ENCODE measurements at places on chromosomes 11 and 22.

- no peak for DNase-seq
Measured at GRCh38 chr11:59261150-59261549, 48.4 kb upstream of the MPEG1 start.

GRCh38 chr11:9936754-9937153, 272.9 kb downstream of the SWAP70 start:
- no peak for DNase-seq

DNA sequence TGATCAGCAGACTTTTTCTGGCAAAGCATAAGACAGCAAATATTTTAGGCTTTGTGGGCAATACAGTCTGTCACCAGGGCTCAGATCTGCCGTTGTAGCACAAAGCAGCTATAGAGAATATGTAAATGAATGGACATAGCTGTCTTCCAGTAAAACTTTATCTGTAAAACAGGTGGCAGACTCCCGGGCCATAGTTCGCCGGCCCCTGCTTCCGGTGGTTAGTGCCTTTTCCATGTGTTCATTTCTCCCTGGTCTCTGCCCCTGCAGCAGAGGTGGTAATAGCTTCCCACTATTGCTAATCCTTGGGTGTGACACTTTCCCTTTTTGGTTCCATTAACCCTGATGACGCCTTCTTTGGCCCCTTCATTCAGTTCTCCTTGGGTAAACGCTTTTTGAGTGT, 93.7 kb upstream of the LDLRAD3 start:
- no peak for DNase-seq

GRCh38 chr11:60946601-60947264, 5.2 kb downstream of the SLC15A3 start:
- DNase-seq: no peak

DNA sequence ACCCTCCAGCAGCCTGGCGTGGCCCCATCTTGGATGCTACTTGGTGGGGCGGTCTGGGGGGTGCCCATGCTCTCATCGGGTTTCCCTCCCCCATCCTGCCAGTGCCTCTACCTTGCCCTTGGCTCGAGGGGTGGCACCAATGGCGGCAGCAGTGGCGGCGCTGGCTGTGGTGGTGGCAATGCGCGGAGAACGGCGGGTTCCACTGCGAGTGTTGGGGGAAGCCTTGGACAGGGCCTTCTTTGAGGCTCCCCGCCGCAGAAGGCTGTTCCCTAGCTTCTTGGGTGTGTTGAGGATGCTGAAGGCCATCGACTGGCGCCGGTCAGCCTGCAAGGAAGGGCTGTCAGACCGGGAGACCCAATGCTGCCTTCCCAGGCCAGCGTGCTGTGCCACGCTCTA, 5.1 kb downstream of the IL18BP start:
- DNase-seq: no peak

- DNase-seq: peak; percentile 29
Measured at GRCh38 chr22:35102663-35103062, 36.7 kb downstream of the ISX start.

DNA sequence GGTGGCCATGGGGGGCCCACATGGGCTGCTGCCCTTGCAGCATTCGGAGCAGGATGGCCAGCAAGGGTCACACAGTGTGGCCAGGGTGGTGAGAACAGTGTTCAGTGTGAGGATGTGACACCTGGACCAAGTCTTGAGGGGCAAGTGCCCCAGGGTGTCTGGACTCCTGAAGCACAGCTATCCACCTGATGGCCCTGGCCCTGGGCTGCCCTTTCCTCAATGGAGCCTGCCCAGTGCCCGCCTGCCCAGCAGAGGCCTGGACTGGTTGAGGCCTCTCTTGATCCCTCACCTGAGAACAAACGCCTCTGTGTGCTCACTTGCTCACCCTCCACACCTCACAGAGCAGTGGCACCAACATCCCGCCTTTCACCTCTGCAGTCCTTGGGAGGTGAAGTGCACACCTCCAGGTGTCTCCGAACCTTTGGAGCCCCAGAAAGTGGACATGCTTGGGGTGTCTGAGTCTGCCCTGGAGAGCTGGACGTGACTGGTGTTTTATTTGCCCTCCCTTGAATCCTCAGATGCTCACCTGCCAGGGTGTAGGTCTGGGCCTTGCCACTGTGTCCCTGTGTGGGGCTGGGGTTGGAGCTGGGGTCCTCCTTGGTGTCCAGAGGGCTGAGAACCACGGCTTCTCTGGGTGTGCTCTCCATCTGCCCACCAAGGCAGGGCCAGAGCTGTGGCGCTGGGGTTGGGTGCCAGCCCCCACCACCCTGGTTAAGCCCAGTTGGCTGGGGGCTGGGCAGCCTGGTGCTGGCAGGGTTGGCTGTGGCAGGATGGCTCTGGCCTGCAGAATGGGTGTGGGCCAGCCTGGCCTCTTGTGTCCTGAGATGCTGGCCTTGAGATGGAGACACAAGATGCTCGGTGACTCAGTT, 3.8 kb upstream of the MUC2 start:
- DNase-seq: no peak

DNA sequence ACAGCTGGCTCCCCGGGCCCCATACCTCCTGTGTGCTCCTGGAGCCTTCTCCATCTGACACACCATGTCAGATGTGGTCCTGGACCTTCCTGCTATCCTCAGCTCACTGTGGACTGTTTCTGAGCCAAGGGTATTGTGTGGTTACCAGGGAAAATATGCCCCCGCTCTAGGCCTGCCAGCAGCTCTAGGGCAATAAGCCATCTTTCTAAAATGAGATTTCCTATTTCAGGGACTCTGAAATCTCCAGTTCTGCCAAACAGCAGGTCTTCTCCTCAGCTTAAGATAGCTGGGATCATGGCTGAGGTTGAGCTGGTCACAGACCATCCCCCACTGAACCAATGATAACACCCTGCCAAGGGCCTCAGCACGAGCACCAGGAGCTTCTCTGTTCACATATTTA, 227.6 kb downstream of the ST3GAL4 start:
- DNase-seq: no peak

- no peak for DNase-seq
Measured at GRCh38 chr11:130171534-130171933, 12.0 kb downstream of the ST14 start.

GRCh38 chr11:76610871-76611475, 59.6 kb downstream of the LRRC32 start:
- no peak for DNase-seq

DNA sequence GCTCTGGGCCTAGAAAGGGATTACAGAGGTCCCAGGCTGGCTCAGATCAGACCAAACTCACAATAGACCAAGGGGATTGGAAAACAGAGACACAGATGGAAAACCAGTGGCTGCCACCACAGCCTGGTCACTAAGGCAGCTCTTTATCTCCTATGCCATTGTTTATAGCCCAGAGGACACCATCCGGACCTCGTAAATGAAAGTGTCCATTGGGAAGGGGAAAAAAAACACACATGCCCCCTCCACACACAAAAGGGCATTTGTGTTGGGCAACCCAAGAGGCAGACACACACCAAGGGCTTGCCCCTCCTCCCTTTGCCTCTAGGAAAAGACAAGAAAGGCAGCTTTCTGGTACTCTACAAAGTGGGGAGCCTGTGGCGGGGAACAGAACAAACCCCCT, 85.9 kb downstream of the GAB2 start:
- DNase-seq: no peak

DNA sequence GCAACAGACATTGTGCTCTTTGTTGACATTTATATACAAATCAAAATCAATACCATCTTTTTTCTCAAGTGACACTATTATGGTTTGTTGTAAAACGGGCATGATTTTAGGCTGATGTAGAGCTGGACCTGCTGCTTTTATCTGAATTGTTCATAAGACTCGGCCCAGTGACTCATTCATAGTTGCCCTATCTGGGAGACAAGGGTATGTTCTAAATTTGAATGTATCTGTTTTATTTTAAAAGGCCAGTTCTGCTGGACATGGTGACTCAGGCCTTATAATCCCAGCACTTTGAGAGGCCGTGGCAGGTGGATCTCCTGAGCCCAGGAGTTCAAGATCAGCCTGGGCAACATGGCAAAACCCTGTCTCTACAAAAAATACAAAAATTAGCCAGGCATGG, 39.3 kb downstream of the CEP295 start:
- DNase-seq: no peak

DNA sequence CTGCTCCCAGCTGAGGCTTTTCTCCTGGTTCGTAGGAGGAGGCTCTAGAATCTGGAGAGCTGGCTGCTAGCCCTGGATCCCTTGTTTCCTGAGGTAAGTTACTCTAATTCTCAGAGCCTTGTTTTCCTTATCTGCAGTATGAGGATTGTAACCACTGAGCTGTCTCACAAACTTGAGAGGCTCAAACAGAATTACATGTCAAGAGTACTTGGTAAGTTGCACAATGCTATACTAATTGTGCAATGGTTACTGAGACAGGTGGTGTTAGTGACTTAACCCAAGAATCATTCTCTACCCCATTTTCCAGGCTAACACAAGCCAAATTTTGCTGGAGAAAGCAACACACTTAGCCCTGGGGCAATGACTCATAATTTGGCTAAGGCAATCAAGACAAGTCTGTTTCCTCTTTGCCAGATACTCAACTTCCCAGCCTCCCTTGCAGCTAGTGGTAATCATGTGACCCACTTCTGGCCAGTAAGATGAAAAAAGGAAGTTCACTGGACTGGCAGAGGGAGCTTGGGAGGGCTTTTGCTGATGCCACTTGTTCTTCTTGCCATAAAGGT, 348.0 kb downstream of the TENM4 start:
- peak; percentile 41 for DNase-seq

- no peak for DNase-seq
Measured at GRCh38 chr11:64998141-64998540, 1.4 kb upstream of the BATF2 start.

- no peak for DNase-seq
Measured at GRCh38 chr11:109043315-109043714, 378.4 kb downstream of the DDX10 start.

DNA sequence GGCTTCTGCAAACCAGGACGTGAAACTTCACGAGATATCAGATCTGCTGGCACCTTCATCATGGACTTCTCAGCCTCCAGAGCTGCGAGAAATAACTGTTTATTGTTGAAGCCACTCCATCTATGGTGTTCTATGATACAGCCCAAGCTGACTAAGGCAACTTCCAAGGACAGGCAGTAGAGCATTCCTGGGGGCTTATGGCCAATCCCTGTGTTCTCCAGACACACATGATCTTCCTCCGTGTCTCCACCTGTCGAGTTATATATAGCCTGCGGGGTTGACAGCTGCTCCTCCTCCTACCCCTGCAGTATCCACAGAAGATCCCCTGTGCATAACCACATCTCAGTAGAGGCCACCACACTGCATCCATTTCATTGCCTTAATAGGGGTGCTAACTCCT, 11.0 kb downstream of the TP53AIP1 start:
- DNase-seq: no peak

GRCh38 chr11:63564056-63564774, 1.0 kb upstream of the PLAAT2 start:
- DNase-seq: peak; percentile 51

DNA sequence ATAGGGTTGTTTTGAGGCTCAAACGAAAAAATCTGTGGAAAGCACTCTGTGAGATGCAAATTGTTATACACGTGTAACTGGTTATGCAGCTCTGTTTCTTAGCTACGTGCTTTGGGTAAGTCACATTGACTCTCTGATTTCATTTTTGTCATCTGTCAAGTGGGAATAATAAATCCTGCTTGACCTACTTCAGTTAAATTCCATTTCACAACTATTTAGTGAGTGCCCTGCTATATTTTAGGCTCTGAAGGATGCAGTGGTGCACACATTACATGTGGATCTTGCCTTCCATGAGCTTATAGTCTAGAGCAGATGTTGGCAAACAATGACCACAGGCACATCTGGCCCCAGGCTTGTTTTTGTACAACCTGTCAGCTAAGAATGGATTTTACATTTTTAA, 133.6 kb upstream of the PLET1 start:
- DNase-seq: no peak

DNA sequence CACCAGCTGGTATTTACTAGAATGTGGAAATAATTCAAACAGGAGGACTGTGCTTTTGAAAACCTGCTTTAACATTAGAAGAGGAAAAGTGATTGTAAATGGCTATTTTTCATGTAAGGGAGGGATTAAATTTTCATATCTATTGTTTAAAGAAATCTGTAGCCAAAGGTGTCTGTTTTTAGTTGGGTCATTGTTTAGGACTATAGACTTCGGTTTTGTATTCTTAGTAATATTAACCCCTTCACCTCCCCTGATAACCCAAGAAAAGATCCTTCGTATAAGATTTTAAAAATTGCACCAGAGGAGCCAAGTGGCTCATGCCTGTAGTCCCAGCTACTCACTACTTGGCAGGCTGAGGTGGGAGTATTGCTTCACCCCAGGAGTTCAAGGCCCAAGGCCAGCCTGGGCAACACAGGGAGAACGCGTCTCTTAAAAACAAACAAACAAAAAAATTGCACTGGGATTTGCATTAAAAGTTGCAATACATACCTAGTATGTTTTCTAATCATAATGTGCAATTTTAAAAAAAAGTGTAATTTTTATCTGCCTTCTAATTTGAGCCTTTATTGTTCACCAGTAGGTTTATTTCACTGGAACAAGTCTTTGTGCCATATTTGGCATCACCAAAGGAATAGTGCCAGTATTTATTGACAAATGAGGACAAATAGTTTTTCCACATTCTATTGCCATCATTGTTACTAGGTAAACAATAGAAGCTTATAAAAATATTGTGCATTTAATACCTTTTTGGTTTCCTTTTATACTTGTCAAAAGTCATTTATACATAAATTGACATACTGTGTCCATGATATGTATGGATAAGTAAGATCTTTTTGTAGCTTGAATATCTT, 34.3 kb downstream of the MTMR3 start:
- no peak for DNase-seq

DNA sequence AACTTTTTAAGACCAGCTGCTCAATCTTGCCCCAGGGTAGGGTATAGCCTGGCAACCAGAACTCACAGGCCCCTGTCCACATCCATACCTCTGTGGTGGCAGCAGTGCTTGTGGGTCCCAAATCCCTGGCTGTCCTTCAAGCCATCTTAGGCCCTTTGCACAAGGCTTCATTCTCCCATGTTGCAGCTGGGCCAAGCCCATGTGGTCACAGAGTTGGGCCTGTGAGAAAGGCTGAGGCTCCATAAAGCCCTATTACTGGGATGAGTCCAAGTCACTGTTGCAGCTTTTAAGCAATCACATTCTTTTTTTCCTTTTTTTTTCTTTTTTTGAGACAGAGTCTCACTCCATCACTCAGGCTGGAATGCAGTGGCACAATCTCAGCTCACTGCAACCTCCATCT, 47.9 kb upstream of the SLC25A1 start:
- DNase-seq: no peak

DNA sequence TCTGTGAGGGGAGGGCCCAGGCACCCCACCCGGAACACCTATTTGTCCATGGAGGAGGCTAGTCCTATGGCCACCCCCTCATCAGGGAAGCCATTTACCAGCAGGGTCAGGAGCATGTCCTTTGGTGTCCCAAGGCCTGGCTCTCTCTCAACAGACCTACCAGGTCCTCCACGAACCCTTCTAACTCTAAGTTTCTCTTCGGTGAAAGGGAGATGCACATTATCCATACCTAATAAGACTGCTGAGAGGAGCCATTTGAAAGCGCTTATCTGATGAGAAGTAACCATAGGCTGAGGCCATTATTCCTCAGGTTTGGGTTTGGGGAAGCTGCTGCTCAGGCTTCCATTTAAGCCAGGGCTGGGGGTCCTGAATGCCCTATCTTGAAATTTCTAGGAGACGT, 9.2 kb upstream of the TOP3B start:
- no peak for DNase-seq

- DNase-seq: no peak
Measured at GRCh38 chr11:64856382-64857227, 12.2 kb upstream of the CDC42BPG start.

Data from NAMALWA (cell line).